ENCODE measurements at places on chromosomes 6 and 20.

DNA sequence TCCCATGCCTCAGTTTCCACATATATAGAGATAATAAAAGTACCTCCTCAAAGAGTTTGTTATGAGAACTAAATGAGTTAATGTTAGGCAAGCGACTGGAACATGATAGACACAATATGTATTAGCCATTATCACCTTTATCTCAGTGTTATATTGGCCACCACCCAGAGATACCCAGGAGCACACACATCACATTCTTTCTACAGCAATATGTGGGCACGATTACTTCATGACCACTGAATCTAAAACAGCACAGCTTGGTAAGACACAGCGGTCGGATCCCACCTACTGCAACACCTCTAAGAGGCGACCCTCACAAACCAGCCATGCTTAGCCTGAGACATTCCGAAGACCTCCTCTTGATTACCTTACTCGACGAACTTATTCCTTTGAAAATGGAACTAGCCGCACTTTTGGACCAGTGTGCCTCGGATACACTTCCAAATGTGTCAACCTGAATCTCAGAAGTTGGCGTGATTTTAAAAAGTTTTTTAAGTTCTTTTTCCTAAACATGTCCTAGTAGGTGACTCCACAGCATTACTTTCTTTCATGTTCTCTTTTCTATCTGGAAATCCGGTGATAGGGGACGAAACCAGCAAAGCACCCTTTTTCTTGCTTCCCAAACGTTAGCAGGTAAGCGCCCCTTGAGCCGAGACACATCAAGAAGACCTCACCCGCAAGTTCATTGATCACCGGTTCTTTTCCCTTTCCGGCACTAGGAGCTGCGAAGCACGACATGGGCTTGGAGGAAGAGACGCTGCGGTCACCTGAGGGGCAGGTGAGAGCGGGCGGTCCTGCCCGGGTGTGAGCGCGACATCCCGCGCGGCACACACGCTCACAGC, 923 bp downstream of the GMDS start:
- no peak for DNase-seq

DNA sequence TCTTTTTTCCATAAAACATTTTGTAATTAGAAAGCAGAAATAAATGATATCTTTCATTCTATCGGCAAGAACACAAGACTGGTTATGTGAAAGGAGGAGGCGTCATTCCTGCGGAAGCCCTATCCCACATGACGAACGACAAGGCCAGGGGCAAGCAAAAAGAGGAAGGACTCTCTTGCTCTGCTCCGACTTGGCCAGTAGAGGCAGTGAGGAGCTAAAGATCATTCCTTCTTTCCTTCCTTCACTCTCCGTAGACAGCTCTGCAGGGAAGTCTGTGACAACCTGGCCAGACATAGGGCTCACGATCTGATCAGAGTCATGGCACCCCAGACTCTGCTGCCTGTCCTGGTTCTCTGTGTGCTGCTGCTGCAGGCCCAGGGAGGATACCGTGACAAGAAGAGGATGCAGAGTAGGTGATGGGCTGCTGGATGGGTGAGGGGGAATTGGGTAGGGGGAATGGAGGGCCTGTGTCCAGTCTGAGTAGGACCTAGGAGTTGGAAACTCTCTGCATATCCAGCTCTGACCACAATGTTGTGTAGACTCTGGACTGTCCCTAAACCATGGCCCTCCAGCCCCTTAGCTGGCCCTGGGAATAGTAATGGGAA, at the start of gene WFDC10A:
Gene WFDC10A (plus strand): TSS at position 244 of the 605 bp plus-strand sequence. CDS start 75 bp downstream, at position 319.
- DNase-seq = no peak

DNA sequence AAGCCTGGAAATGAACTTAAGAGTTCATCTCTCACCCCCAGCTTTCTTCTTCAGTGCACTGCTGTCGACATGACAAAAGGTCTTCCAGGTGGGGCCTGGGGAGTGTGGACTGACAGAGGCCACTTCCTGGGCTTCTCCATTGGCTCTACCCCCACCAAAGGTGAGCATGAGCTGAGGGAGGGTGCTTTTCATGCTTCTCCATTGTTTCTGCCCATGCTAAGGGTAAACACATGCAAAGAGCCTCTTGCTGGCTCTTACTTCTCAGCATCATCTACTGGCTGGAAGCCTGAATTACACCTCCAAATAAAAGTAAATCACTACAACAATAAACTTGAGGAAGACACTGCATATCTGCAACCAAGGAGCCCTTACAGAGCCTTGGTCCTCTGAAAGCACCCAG, 227.2 kb downstream of the EPM2A start:
- DNase-seq = no peak

- no peak for DNase-seq
Measured at GRCh38 chr20:14928083-14928482, 590.7 kb upstream of the FLRT3 start.

DNA sequence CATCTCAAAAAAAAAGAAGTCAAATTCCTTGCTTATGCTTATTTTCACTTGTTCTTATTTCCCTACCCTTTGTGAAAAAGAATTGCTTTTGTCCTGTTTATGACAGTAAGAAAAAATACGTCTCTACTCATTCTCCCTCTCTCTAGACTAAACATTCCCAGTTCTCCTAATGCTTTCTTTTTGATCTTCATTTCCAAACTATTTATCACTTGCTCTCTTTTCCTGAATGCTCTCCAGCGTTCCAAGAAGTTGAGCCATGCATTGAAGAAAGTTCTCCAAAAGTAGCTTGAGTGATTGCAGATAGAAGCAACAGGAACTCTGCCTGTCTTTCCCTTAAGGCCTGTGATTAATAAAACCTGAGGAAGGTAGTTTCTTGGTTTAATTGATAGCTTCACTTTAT, 53.1 kb upstream of the TMEM170B start:
- no peak for DNase-seq

DNA sequence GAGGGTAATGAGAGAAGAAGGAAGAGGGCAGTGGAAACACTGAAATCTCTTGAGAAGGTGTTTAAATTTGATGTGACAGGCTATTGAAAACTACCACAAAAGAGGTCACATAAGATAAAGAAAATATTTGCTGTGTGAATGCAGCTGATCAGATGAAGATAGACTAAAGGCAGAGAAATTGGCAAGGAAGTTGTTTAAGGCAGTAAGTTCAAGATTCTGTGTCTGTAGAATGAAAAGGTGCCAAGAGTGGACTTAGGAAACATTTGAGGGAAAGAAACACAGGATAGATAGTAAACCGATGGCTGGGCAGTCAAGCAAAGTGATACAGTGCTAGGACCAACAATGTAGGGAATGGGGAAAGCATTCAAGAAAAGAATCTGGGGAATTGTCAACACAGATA, 332.3 kb upstream of the MARCKS start:
- no peak for DNase-seq
